NCI-H1436 (cell line): ENCODE measurements at places on chromosomes 7 and 10.

DNA sequence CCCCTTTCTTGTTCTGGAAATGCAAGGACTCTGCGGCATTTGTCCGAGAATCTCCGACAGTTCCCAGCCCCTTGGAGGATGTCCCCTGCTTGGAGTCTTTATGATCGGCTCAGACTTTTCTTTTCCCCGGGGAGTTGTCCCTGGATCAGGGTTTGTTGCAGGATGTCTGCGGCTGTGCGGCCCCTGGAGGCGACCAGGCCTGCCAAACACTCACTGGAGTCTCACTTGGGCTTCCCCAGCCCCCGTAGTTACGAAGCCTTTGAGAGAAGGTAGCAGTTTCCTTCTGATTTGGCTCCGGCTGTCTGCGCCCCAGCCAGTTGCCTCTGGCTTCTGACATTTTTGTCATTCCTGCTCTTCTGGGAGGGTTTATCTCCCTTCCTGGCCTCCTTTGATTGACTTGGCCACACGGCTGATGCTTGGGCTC is 16.1 kb downstream of the COL26A1 start:
- no peak for DNase-seq

GRCh38 chr10:46555366-46555712 is 1.1 kb downstream of the GPRIN2 start:
- DNase-seq, result no peak

GRCh38 chr7:39979406-39980073 is 29.5 kb downstream of the CDK13 start:
- no peak for DNase-seq

GRCh38 chr10:21529032-21529910 is 3.8 kb upstream of the SKIDA1 start:
- DNase-seq, result no peak

DNA sequence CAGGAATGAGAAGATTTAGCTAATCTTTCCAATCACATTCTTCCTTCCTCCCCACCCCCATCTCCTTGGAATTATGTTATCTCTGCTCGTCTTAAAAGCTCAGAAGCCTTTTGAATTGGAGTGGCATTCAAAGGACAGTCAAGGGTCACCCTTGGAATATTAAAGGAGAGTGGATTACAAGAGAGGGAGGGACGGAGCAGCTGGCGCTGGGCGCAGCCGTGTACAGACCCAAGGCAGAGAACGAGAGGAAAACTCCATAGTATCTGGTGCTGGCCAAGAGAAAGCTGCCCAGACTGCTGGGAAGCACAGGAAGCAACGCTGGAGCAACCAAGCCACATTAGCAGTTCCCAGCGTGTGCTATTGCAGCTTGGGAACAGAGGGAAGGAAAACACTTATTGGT is 95.7 kb downstream of the POU6F2 start:
- DNase-seq, result no peak

DNA sequence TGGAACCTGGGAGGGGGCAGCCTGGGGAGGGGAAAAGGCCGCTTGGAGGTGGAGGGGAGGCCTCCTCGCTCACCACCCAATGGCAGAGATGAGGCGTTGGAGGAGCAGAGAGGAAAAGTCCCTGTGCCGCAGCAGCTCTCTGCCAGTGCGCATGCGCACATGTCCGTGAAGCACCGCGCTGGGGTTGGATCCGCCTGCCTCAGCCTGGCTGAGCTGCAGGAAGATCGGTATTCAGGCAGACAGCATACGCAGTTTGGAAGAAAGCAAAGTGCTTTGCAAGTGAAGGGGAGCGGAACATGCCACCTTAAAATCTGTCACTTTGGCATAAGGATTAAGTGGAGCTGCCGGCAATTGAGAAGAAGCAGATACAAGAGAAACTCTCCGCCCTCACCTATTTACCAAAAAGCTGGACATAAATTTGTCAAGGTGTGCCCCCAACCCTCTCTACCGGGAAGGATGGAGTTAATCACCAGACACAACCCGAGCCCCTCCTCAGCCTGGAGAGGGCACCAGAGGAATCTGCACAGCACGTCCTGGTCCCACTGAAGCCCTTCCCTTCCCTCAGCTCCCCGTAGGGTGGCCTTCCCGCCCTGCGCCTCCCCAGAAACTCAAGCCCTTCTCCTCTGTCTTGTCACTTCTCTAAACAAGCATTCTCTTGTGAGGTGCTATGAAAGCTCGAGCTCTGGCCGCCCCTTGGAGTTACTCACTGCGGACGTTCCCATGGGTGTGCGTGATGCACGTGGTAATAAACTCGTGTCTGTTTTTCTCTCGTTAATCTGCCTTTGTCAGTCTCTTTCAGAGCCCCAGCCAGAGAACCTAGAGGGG is 32.2 kb upstream of the TMEM72 start:
- peak; percentile 82 for DNase-seq

DNA sequence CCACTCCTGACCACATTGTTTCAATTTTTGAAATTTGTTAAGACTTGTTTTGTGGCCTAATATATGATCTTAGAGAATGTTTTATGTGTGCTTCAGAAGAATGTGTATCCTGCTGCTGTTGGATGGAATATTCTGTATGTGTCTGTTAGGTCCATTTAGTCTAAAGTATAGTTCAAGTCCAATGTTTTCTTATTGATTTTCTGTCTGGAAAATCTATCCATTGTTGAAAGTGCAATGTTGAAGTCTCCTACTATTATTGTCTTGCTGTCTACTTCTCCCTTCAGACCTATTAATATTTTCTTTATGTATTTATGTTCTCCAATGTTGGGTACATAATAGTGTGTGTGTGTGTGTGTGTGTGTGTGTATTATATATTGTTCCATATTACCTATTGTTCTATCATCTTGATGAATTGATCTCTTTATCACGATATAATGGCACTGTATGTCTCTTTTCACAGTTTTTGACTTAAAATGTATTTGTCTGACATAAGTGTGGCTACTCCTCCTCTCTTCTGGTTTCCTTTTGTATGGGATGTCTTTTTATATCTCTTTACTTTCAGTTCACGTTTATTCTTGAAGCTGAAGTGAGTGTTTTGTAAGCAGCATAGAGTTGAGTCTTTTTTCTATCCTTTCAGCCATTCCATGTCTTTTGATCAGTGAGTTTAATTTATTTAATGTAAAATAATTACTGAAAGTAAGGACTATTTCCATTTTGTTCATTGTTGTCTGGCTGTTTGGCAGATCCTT is 61.3 kb downstream of the AKR1D1 start:
- DNase-seq, result no peak

DNA sequence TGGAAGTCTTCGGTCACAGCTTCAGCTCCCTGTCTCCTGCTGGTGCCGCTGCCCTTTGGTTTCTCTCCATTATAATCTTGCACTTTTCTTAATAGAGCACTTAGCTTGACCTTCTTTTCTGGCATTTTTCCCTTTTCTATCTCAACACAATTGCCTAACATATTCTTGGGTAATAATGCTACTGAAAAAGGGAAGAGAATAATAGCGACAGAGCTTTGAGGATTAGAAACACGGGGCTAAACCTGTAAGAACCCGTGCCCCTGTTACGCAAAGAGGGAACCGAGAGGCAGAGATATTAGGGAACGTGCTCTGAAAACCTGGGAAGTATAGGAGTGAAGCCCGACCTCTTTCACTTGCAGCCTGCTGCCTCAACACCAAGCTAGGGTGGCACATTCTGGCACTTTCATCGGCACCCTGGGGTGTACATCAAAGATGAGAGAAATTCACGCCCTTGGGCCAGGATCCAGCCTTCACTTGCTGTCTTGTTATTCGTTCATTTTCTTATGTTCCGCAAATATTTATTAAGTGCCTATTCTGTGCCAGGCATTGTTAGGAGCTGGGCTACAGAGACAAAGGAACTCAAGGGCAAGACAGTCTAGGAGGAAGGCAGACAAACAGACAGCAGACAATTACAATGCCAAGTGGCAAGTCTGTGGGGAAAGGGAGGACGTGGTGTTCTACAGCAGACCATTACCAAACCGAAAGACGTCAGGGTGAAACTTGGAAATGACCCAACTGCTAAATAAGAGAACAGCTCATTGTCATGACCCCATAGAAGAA is 33.0 kb upstream of the GALNTL5 start:
- DNase-seq, result no peak

GRCh38 chr7:125061776-125062397 is 132.3 kb upstream of the POT1 start:
- DNase-seq, result no peak

- DNase-seq, result peak; percentile 75
Measured at GRCh38 chr10:86287966-86288579, 78.5 kb downstream of the GRID1 start.

DNA sequence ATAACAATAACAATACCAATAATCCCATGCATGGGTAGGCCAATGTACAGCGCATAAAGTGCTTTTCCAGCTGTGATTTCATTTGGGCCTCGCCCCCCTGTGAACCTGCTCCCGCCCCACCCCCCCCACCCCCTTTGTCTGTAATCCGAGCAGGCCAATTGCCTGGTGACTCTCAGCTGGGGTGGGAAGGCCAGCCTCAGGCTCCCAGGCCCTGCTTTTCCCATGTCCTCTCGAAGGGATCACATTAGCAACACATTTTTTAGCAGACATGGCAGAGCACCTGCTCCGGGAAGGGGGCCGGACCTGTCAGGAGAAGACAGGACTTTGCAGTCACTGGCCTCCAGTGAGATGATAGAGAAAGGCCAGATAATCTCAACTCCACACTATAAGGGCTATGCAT is 439.3 kb downstream of the RPS24 start:
- DNase-seq, result no peak

DNA sequence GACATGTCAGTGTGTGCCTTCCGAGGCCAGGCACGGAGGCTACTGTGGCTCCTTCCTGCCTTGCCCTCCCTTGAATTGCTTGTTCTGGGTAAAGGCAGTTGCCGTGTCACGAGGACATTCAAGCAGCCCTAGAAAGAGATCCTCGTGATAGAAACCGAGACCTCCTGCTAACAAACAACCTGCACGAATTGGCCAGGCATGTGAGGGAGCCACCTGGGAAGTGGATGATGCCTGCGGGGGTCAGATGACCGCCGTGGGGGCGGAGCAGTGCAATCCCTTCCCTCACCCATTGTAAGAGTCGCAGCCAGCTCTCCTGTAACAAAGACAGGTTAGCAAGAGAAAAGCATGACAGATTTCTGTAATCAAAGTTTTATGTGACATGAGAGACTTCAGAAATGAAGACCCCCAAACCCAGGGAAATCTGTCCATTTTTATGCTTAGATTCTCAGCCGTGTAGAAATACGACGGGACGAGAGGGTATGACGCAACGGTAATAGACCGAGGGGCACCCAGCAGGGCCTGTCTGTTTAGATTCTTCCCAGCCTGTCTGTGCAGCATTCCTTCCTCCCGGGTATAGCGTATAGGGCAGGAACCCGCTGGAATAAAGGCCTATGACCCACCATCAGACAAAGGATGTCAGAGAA is 241.7 kb downstream of the GATA3 start:
- DNase-seq, result no peak

DNA sequence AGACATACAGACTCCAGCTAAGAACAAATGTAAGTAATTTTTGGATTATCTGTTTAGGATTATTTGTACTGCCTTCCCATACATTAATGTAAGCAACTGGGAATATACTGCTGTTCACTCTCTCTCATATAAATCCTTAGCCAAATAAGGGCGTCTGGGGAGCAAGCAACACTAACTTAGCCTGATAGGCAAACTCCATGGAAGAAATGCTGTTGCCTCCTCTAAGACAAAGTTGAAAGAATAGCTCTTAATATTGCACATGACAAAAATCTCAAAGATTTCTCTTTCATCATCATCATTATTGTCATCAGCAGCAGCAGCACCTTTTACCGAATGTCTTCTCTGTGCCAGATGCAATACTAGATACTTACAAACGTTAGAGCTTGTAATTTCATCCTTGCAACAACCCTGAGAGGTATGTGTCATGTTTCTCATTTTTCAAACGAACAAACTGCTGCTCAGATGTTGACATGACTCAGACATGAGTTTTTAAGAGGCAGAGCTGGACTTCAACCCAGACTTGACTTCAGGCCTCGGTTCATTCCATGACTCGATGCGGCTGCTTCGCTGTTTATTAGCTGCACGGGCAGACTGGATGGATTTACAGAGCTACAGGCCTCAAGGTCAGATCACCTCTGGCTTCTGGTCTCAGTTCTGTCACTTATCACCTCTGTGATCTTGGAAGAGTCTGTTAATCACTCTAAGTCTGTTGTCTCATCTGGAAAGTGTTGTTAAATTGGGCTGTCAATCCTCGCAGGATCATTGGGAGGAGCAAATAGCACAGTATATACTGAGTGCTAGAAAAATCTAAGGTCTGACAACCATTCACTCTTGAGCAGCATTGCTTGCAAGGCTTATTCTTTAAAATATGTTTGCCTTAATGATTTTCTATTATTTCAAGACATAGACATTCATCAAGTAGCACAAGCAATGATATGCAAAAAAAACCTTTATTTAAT is 126.3 kb upstream of the CELF2 start:
- DNase-seq, result no peak

GRCh38 chr10:29214551-29214950 is 74.3 kb upstream of the LYZL1 start:
- DNase-seq, result no peak

DNA sequence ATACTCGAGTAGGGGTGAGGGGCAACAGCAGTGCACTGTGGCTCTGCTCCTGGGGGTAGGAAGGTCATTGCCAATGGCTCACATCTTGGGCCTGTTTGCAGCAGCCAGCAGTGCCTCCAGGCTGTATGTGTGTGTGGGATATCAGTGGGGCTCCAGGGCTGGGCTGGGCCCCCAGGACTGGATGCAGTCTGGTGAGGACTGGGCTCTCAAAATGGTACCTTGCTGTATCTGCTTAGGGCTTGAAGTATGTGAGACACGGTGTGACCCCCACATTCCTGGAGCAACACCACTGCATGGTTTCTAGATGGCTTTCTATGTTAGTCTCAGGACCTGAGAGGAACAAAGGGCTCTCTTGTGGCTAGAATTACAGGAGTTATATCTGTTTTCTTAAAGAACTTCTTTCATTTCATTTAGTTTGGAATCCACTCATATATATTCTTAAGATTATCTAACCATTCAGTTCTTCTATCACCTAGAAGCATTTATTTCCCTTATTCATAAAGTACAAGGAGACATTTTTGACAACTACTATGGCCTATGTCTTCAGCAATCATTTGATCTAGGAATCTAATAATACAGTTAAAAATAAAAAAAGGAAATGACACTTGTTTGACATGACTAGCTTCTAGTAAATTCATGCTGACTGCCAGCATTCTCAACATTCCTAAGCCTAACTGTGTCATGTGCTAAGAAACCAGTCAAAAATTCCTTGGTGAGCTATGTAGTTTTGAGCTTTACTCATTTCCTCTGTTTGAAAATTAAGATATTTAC is 443.2 kb upstream of the SEMA3A start:
- no peak for DNase-seq

- no peak for DNase-seq
Measured at GRCh38 chr7:15306296-15306695, 255.5 kb downstream of the AGMO start.

GRCh38 chr10:26859241-26860101 is 1.3 kb downstream of the ABI1 start:
- no peak for DNase-seq
